ENCODE measurements at places on chromosomes 6 and 20.

DNA sequence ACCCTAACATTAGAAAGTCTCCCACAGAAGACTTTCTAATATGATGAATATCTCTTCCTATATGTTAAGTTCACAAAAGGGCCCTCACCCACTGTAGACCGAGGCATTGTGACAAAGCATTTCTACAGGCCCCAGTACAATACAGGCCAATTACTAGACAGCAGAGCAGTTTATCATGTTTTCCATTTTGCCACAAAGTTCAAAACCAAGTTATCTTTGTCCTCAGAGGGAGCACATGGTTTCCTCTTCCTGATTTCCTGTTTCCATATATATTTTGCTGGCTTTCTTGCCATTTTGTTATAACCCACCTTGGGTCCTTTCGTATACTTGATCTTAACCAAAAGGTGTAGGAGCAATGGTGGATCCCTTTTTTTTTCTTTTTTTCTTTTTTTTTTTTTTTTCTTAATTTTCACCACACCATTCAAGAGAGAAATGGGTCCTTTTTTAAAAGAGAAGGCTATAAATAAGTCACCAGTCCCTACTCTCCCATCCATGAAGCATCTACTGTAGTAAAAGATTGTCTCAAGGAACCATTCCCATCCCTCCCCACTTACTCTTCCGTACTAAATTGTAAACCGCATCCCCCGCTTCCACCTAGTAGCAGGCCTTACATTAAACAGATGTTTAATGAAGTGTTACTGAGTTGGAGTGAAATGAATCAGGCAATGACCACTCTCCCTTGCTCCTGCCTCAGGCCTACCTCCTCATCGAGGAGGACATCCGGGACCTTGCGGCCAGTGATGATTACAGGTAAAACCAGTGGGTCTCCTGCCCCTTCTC lies 2.1 kb upstream of the UBE2C start:
- no peak for DNase-seq

DNA sequence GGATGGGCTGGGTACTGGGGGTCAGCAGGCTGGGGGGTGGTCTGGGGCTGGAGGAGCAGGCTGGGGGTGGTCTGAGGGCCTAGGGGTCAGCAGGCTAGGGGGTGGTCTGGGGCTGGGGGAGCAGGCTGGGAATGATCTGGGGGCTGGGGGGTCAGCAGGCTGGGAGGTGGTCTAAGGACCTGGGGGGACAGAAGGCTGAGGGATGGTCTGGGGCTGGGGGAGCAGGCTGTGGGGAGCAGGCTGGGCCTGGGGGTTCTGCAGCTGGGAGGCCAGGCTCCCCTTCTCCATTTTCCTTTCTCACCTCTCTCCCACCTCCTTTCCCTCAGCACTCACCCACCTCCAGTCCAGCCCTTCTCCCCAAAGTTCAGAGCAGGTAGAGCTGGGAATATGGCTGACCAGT lies 114.2 kb downstream of the PSMB1 start:
- no peak for DNase-seq

DNA sequence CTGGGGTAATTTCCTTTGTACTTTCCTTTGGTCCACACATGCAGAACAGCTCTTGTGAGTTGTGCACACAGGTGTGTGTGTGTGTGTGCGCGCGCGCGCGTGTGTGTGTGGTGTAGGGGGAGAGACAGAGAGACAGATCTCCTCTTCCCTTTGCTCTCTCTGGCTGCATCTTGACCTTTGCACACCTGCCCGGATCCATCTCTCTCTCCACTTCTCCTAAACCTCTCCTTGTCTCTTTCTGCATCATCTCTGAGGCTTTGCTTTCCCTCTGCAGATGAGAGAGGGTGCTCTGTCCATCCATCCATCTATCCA lies 67.0 kb downstream of the SRC start:
- DNase-seq: no peak

DNA sequence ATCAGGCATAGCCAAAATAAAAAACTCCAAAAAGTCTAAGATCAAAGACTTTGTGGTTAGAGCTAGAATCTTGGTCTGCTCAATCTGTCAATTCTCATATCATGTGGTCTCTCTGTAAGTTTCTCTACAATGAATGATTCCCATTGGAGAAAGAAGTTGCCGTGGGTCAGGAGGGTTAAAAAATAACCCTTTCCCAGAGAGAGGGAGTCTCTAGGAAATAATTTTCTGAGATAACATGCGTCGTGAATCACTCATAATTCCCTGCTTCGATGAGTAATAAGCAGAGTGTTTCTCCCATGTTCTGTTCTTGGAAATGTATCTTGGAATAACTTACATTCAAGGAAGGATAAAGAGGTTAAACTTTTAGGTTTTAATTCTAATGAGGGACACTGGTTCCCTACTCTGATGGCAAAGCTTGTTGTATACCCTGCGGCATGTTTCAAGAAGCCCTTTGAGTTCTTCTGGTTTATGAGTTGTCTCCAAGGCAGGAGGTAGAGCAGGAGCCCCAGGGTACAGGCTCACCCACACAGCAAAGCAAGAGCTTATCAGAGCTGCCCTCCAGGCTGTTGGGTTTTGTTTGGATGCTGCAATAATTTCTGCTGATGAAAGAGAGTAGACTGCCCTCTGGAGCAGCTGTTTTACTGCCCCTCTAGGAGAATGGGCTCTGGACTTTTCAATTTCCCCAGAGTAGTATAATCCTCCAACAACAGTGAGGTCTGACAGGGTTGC lies 599.1 kb downstream of the QKI start:
- DNase-seq: no peak

GRCh38 chr6:127868338-127868737 lies 32.5 kb downstream of the THEMIS start:
- DNase-seq: no peak

GRCh38 chr6:43186706-43187105 lies 4.7 kb downstream of the CUL9 start:
- no peak for DNase-seq

DNA sequence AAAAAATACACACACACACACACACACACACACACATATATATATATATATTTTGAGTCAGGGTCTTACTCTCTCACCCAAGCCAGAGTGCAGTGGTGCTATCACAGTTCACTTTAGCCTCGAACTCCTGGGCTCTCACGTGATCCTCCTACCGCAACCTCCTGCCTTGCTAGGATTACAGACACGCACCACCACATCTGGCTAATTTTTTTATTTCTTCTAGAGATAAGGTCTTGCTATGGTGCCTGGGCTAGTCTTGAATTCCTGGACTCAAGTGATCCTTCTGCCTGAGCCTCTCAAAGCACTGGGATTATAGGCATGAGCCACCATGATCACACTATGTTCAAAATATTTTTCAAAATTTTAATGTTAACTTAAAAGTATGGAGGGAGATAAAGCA lies 43.5 kb downstream of the NUP153 start:
- no peak for DNase-seq

DNA sequence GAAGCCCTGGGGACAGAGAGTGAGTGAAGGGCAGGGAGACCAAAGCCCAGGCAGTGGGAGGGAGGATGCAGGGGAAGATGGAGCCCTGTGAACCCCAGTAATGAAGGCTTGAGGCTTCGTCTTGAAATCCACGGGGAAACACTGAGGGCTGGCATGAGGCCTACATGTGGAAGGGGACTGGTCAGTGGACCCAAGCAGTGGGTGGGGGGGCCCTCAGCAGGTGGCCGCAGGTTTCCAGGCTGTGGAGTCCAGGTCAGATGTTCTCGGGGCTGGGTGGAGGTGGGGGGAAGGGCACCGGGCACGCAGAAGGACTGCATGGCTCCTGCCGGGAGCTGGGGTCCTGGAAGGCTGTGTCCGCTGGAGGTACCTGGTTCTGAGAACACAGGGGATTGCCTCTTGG lies 2.7 kb upstream of the CD93 start:
- DNase-seq: no peak

- no peak for DNase-seq
These were observed 573.8 kb upstream of the AGPAT4 start for GRCh38 chr6:161847628-161848027.

GRCh38 chr6:28764014-28764723 lies 159.6 kb downstream of the TRIM27 start:
- no peak for DNase-seq
